ENCODE measurements at places on chromosomes 11 and 22. TPM values are rescaled to one million over a fixed set of nuclear protein-coding genes. Genes with fewer than 3 reads are reported as not detected.

DNA sequence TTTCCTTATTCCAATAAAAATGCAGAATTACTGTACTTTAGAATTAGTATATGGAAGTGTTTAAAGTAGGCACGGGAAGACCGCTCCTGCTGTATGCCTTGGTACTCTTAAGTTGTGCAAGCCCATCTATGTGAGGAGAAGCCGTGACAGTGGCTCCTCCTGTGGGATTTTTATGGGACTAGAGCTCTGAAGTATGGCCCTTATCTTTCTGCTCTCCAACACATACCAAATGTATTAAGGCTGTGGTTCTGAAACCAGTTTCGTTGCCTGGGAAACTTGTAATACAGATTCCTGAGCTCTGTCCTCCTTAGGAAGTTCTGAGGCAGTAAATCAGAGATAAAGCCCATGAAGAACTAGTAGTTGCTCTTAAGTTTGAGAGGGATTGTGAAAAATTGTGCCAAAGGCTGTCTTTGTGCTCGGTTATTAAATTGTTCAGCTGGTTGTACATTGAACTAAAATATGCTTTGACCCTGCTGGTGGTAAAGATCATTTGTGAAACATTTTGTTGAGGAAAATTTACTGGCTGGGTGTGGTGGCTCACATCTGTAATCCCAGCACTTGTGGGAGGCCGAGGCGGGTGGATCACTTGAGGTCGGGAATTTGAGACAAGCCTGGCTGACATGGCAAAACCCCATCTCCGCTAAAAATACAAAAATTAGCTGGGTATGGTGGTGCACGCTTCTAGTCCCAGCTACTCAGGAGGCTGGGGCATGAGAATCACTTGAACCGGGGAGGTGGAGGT is 29.3 kb downstream of the RTN3 start:
- DNase-seq = no peak

- no peak for DNase-seq
Measured at GRCh38 chr22:36505998-36506635, 723 bp downstream of the FOXRED2 start.

- no peak for DNase-seq
Measured at GRCh38 chr11:27239305-27239942, 123.6 kb downstream of the CCDC34 start.

DNA sequence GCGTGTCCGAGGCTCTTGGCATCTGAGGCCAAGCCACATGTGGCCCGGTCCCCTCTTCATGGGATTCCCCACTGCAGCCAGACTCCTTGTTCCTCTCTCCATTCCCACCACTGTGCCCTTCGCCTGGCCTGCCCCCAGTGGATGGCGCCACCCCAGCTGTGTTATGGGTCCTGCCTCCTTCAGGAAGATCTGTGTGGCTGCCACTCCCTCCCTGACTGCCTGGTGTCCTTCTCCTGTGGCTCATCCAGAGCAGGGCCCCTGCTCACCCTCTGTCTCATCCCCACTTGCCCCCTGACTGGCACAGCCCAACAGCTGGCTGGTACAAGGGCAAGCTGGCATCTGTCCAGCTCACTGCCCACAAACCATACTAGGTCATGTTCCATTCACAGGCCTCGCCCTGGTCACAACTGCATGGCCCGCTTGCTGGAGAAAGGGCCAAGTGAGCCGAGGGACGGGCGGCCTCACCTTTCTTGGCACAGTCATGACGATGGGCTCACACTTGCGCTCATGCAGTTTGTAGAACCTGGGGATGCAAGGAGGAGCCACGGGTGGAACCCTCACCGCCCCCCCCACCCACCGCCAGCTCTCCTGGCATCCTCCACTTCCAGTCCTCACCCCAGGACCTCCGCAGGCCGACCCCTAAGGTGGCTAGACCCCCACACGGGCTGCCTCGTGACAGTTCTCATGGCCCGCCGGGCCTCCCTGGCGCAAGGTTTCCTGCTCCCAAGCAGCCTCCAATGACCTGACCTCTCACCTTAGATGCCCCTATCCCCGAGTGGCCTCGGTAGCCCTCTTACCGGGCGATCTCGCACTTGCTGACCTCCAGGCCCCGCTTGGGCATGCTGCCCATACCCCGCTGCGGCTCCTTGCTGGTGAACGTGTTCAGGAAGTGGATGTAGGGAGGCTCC is 2.1 kb upstream of the PTPRCAP start:
- no peak for DNase-seq

DNA sequence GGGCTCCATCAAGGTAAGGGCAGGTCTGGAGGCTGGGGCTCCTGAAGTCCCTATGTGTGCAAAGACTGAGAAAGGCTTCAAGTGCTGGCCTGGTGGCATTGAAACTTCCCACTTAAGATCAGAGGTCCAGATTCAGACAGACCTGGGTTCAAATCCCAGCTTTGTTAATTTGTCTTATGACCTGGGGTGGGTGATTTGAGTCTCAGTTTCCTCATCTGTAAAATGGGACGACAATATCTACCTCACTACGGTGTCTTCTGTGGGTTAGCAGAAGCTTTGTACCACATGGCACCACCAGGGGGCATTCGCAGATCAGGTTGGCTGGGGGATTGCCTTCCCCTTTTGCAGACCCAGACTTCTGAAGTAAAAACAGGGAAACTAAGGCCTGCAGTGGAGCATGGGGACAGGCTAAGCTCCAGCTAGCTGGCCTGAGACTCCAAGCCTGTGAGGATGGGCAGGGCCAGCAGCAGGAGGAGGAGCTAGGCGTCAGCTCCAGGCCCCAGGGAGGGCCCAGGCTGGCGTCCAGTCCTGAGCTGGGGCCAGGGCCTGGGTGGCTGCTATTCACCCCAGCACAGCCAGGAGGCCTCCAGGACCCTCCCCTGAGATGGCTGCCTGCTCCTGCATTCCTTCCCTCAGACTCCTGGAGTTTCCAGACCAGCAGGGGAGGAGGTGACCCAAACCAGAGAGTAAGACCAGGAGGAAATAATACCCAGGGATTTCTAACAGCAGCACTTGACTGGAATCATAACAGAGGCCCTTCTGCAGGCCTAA is 1.5 kb downstream of the CASTOR1 start:
- DNase-seq = peak; percentile 91

DNA sequence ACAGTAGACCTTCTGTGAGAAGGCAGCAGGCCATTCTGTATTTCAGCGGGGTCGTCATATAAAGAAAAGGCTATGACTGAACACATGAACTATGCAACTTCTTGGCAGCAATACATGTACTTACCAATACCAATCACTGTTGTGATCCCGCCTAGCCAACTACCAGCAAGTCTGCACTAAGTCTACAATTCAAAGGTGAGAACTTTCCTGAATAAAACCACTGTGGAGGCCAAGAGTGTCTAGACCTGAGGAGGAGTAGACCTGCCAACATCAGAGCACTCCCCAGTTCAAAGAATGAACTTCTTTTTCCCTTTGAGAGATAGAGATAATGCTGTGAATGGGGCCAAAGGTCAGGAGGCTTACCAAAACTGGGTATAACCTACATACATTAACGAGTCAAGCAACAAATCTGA is 108.2 kb downstream of the SIK3 start:
- no peak for DNase-seq

DNA sequence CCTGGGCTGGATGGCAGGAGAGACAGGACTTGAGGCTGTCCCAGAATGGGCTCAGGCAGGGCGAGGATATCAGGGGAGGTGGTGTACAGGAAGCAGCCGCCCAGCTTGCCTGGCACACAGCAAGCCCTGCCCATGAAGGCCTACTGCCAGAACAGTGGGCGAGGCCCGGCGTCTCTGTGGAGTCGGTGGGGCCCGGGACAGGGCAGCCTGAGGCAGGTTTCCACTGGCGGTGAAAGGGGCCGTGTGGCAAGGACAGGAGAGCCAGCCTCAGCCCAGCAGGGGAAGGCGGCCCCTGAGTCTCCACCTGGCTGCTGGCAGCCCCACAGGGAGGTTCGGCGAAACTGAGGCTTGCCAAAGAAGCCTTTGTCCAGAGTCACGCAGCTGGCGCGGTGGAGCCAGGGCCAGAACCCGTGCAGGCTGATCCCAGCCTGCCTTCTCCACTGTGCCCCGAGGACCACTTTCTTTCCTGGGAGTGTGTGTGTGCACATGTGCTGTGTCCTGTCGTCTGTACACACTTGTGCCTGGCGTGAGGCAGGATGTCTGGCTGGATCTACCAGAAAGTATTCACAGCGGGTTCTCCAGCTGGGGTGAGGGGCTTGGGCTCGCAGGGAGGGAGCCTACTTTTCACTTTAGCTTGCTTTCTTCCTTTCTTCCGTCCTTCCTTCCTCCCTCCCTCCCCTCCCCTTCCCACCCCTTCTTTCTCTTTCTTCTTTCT is 1.2 kb downstream of the TSPO start:
- peak; percentile 86 for DNase-seq

DNA sequence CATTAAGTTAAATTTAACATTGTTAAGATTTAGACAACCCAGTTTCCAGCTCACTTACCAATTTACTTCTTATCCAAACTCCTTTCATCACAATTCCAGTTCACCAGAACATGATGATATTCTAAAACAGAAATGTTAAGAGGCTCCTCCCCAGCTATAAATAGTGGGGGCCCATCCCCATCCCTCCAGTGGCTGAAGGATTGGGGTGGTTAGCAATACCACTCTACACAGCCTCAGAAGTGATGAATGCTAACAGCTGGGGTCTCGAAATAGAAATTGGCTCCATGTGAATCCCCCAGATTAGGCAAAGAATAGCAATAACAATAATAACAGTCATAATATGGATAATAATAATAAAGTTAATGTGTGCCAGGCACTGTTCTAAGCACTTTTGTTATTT is 97.9 kb upstream of the NCAM1 start:
- no peak for DNase-seq

DNA sequence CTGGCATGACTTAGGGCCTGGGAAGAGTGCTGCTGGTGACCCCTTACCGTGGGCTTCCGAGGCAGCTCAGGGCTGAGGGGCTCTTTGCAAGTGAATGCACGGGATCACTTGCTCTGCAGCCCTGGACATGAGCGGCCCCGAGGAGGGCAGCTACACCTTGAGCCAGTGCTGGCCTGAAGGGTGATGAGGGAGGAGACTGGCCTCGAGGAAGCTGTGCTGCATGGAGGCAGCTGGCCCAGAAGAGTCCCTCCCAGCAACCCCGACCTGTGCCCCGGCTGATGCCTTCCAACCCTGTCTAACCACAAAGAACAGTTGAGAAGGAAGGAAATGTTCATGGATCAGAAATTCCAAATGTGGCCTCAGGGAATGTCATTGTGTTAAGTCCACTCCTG is 45.2 kb downstream of the TBX1 start:
- no peak for DNase-seq

DNA sequence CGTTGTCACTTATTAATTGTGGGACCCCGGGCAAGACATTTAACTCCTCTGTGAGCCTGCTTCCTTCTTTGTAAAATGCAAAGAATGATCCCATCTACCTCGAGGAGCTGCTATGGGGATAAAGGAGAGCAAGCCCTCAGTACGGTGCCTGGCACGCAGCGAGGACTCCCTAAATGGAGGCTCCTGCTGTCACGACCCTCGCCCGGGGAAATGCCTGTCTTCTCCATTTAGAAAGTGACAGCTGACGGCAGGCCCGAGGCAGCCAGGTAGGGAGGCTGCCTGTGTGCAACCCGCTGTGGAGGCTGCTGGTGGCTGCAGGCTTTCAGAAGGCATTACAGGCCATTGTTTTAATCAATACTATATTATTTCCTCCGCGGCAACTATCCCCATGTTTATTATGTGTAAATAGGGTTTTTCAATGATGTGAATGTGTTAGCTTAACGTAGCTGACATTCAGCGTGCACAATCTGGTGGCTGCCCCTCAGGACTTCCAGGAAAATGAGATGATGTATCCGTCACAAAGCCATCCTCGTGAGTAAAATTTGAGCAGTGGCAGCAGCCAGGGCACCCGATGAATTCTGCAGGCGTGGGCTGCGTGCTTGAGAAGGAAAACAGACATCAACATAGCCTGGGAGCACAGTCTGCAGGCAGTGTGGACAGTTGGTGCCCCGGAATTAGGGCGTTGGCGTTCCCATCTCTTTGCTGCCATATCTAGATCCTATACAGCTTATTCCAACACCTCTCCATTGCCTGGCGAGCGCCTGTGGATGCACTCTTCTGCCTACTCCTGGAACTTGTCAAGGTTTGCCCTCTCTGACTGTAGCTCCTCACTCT is 228.3 kb downstream of the ST3GAL4 start:
- no peak for DNase-seq

Gene BTG4
- not detected for total RNA-seq

Gene ESRRA
- 241 TPM for total RNA-seq

Gene UPK3A
- total RNA-seq = 0.65 TPM

Gene TUBA8
- total RNA-seq = 247 TPM

Gene PDE2A
- 38.5 TPM for total RNA-seq

Gene IFITM1
- total RNA-seq = 83.1 TPM
